ENCODE measurements at places on chromosomes 3 and 15.

DNA sequence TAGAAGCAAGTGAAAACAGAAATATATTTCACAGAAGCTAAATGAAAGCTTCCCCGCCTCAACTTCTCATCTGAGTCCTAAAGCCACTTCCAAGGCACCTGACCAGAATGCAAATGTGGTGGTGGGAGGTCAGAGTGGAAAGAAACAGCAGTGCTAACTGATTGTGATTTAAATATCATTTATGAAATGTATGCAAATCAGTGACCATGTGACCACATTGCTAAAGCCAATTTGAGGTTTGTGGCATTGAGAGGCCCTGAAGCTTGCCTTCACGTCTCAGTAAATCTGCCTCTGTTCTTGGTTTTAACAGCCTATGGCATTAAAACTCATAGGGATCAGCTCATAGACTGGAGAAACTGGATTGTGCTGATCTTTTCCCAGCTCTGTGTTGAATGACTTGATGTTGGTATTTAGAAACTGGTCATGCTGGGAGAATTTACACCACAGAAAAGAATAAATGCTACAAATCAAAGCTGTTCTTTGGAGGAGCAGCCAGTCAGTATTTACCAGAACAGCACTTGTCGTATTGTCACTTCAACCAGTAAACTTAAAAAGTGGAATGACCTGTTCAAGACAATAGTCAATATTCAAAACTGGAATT lies 481.4 kb upstream of the ALCAM start:
- DNase-seq: no peak

- no peak for DNase-seq
These were observed 60.7 kb upstream of the CMTM8 start for GRCh38 chr3:32177702-32178198.

GRCh38 chr3:51371943-51372557 lies 13.0 kb upstream of the MANF start:
- DNase-seq: no peak

DNA sequence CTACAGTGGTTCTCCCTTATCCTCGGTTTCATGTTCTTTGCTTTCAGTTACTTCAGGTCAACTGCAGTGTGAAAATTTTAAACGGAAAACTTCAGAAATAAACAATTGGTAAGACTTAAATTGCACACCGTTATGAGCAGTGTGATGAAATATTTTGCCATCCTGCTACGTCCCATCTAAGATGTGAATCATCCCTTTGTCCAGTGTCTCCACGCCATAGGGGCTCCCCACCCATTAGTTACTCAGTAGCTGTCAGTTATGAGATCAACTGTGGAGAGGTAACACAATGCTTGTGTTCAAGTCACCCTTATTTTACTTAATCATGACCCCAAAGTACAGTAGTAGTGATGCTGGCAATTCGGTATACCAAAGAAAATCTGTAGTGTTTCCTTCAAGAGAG lies 47.4 kb downstream of the TJP1 start:
- DNase-seq: no peak

GRCh38 chr3:101685870-101686307 lies 629 bp downstream of the RPL24 start:
- no peak for DNase-seq

GRCh38 chr3:102099913-102100312 lies 250.6 kb downstream of the NFKBIZ start:
- no peak for DNase-seq

DNA sequence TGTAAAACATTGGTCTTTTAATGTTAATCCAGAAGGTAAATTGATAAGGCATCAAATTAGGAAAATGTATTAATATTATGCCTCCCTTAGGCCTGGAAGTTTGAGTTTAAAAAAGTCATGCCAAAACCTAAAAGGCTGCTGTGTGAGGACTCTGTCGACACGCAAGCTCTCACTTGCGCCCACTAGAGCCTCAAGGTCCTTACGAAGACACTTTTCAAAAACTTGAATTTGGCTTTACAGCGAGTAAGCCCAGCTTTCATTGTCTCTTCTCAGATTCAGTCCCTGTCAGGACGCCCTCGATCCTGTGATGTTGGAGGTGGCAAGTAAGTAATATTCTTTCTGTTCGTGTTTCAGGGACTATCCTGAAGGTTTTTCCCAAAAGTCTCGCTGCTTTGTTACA lies 89.7 kb downstream of the CRTC3 start:
- no peak for DNase-seq

- DNase-seq: no peak
These were observed 5.5 kb downstream of the DIS3L start for GRCh38 chr15:66298803-66299251.

- DNase-seq: no peak
These were observed 385.8 kb downstream of the LPP start for GRCh38 chr3:188539631-188540194.

DNA sequence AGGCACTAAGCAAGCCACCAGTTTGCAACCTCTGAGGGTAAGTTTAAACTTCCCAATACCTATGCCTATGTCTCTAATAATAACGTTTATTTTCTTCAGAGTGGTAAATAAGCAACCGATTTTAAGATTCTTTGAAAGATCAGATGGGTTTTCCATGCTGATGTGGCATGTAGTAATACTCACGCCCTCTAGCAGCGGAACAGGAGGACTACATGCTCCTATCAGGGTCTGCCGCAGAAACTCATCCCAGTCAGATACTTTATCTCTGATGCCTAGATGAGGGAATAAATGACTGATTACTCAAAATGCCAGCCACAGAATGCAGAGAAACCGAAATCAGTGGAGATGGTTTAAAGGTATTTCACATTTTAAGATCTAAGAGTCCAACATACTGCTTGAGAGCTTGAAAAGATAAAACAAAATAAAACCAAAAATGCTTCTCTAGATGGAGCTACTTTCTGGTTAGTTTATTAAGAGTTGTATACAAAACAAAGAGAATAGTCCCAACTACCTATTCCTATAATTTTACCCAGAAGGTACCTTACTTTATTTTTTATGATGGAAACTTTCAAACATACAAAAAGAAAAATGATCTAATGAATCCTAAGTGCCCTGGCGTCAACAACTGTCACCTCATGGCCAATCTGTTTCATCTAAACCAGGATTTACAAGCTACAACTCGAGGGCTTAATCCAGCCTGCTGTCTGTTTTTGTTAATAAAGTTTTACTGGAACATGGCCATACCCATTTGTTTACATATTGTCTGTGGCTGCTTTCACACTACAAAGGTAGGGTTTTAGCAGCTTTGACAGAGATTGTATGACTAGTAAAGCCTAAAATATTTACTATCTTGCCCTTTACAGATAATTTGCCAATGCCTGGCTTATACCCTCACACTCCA lies 37.5 kb upstream of the STIMATE start:
- peak; percentile 32 for DNase-seq

DNA sequence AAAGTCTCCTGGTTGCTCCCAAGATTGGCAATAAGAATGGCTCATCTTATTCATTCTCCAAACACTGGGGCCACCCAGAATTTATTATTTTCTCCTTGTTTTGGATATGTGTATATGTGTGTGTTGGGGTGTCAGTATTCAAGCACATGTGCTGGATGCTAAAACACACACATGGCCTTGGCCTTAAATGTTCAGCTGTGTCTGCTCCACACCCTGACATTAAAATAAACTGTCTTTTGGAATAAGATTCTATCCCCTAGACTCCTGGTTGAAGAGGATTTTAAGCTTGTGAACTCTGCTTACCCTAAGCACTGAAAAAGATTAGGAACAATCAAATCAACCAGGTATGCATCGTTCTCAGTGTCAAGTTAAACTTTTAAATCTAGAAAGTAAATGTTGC lies 382.9 kb upstream of the MCTP2 start:
- DNase-seq: no peak

Measured in stimulated activated CD8-positive, alpha-beta memory T cell treated with anti-CD3 and anti-CD28 coated beads, Interleukin-7, amount 100 ng/mL, for 1 hour (primary cell).